Daoy (cell line): ENCODE measurements at places on chromosomes 1 and 21.

GRCh38 chr1:206612129-206612876 lies at the start of gene EIF2D:
EIF2D (minus strand) TSS chr1:206612465; CDS start chr1:206612342, 123 bp downstream.
- DNase-seq = peak; percentile 97

DNA sequence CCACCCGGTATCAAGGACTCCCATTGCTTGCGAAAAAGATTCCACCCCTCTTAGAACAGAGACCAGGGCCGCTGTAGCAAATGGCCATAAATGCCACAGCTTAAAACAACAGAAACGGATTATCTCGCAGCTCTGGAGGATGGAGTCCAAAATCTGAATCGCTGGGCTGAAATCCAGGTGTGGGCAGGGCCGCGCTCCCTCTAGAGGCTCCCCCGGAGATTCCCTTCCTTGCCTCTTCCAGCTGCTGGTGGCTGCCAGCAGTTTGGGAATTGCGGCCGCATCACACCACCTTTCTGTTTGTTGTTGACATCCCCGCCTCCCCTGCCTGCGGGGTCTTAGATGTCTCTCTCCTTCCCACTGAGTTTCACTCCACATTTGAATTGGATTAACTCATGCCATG lies 15.6 kb downstream of the PDE9A start:
- peak; percentile 51 for DNase-seq

- DNase-seq = no peak
Observed at GRCh38 chr1:187481581-187482148, 652.9 kb downstream of the PLA2G4A start.

DNA sequence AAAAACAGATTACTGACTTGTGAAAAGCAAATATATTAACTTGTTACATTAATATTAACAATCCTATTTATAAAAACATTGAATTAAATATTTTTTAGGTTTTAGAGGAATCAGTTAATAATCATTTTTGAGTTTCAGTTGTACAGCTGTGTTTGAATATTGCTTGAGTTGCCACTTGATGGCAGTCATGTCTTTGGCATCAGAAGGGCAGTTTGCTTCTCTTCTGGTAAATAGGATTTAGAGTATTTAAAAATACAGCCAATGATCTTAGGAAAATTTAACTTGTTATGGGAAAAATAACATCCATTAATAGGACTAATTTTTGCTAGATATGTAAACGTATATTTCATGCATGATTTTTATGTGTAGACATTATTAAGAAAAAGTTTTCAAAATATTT lies 234.1 kb downstream of the NCAM2 start:
- DNase-seq = peak; percentile 8

- peak; percentile 64 for DNase-seq
Observed at GRCh38 chr1:51189421-51190073, 46.5 kb upstream of the RNF11 start.

- DNase-seq = no peak
Observed at GRCh38 chr1:109801791-109802135, 38.0 kb upstream of the EPS8L3 start.

DNA sequence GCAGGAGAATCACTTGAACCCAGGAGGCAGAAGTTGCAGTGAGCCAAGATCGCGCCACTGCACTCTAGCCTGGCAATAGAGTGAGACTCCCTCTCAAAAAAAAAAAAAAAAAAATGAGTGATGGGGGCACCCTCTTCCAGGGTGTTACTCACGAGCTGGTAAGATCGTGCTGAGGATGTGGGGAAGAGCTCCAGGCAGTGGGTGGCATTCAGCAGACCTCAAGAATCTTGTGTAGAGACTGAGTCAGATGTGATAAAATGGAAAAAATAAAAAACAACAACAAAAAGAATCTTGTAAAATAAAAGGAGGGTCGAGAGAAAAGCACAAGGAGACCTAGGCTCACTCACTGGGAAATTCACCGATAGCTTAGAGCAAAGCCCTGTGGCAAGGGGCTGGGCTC lies 38.5 kb downstream of the EPHA2 start:
- peak; percentile 67 for DNase-seq
